ENCODE measurements at places on chromosomes 3 and 15.

GRCh38 chr3:30977592-30977991 is 83.1 kb upstream of the GADL1 start:
- no peak for DNase-seq

- no peak for DNase-seq
These were observed 982.7 kb upstream of the NR2F2 start for GRCh38 chr15:95347837-95348236.

DNA sequence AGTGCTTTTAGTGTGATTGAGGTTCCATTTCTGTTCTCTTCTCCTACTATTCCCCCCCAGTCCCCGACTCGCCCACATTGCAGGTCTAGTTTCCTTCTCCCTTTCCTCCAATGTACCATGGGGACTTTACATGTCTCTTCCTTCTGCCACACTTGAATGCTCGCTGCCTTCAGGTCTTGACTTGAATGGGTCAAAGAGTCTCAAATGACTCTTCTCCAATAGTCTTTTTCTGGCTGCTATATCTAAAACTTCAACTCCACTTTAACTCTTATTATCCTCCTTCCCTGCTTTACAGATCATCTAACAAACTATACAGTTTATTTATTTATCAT is 213.9 kb upstream of the SLC2A2 start:
- DNase-seq, result no peak

GRCh38 chr15:69891070-69891536 is 206.6 kb downstream of the TLE3 start:
- DNase-seq, result no peak

DNA sequence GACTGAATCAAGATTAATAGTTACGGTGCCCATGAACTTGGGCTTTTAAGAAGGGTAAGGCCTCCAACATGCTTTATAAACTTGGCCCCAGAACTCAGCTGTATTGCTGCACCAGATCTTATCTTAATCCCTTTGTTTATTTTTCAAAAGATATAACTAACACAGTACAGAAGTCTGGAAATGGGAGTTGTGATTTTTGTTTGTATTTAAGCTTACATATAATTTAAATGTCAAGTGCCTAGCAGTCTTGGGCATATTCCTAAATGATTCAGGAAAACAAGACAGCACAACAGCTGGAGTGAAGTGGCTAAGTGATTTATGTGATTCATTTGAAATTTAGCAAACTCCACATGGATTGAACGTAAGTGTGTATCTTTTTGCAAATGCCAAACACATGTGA is 56.2 kb downstream of the NBEAL2 start:
- no peak for DNase-seq

DNA sequence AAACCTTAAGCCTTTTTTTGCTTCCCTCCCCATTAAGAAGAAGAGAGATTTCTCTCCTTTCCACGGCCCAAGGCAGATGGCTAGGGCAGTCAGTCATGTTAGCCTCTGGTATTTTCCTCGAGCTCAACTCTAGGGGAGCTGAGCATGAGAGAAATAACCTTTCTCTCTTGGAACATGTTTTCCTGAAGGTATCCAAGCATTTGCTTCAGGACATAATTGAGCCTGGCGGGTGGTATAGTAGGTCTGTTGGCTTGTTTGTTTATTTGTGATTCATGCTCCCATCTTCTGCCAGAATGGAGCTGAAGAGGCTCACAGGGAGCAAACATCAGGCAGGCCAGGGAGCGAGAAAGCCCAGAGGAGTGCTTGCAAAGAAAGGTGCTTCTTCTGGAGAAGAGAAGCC is 102.5 kb downstream of the MESD start:
- DNase-seq, result no peak

- no peak for DNase-seq
These were observed 80.0 kb upstream of the SKOR1 start for GRCh38 chr15:67745073-67746006.

- no peak for DNase-seq
These were observed 20.9 kb downstream of the SLC2A2 start for GRCh38 chr3:171005648-171006047.

- no peak for DNase-seq
These were observed 112.6 kb upstream of the KBTBD8 start for GRCh38 chr3:66885326-66886000.

DNA sequence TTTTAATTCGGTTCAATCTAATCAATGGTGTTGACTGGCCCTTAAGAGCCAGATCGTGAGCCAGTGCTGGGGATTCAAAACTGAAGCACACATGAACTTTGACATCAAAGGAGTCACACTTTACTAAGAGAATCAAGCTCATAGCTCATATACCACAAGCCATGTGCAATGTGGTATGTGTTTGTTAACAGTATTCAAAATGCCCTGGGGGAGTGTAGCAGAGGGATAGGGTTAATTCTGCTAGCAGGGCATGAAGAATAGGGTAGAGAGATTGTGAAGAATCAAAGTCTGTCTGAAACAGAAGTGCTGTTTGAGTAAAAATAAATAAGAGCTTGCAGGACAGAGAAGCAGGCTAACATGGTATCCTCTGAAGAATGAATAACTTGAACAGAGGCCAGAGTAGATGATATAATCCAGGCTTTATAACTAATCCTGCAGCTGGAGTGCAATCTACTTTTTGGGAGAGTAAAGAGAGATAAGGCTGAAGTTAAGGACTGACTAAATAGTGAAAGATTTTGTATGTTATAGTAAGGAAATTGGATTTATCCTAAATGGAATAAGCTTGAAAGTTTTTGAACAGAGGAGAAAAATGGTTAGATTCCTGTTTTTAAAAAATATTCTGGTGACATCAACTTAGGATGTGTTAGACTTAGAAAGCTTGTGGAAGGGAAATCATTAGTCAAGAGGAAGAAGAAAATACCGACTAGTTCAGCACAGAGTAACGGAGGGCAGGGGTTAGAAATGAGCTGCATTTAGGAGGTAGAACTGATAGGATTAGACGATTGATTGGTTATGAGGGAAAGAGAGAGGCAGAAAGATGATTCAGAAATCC is 292.0 kb downstream of the NFKBIZ start:
- no peak for DNase-seq

DNA sequence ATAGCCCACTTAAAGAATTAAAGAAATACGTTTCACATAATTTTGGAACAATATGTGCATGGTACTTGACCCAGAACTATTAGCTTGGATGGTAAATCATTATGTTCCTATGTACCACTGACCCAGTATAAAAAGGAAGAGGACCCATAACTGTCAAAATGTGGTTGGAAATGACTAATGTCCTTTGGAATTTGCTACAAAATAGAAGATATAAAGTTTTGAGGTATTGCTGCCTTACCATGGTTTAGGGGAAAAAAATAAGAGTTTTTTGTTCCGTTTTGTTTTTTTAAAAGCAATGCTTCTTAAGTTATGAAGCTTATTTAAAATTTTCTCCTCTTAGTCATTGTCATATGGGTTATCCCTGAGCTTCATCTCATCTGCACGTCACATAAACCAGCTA is 15.8 kb upstream of the TFDP2 start:
- no peak for DNase-seq

GRCh38 chr15:69410248-69410874 is 3.8 kb upstream of the KIF23 start:
- DNase-seq, result no peak

GRCh38 chr3:169122416-169122815 is 541.1 kb downstream of the MECOM start:
- DNase-seq, result no peak

- no peak for DNase-seq
These were observed 76.0 kb downstream of the PTPRG start for GRCh38 chr3:61637088-61638051.

GRCh38 chr15:61880084-61880483 is 180.2 kb downstream of the VPS13C start:
- no peak for DNase-seq

- no peak for DNase-seq
These were observed 77.7 kb upstream of the ROBO1 start for GRCh38 chr3:79845546-79845945.

DNA sequence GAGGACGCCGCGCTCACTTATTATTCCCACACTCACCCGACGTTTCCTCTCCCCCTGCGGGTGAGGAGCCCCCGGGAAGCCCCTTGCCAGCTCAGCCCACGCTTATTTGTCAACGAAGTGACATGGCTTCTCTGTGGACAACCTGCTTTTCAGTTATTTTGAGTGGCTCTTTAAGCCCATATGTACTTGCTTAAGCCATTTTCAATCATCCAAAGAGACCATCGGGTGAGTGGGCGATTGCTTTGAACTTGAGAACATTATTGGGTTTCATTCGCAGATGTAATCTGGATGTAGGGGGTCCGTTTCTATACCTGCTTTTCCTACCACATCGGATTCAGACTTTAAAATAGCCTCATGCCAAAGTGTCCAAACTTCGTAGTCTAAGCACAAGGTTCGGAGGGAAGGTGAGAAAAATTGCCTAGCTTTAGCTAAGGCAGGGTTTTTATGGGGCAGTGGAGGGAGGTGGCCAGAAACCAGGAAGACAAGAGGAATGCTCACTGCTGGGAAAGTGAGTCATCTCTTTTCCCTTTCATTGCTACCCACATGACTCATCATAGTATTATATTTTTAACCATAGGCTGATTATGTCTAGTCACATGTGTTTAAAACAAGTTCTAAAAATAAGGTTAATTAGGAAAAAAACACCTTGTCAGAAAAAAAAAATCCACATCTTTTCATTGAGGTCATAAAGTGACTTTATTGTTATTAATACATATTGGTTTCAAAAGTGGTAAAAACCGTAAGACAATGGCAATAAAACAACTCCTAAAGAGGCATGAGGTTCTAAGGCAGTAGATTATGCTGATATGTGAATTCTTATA is 773.1 kb upstream of the NR2F2 start:
- no peak for DNase-seq

DNA sequence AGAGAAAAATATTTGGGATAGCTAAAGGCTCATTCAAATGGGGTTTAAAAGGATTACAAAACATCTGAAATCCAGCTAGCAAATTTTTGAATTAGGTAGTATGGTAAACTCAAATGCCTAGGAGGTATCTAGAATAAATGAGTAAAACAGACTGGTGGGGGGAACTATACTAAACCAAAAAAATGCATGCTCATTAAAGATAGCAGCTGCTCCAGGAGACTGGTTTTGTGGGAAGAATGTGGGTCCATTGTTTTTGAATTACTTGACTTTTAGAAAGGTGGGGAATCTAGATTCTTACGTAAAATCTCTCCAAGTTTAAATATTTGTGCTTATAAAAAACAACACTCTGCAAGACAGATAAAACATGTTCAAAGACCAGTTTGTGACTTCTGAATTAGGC is 73.8 kb downstream of the LEKR1 start:
- no peak for DNase-seq

DNA sequence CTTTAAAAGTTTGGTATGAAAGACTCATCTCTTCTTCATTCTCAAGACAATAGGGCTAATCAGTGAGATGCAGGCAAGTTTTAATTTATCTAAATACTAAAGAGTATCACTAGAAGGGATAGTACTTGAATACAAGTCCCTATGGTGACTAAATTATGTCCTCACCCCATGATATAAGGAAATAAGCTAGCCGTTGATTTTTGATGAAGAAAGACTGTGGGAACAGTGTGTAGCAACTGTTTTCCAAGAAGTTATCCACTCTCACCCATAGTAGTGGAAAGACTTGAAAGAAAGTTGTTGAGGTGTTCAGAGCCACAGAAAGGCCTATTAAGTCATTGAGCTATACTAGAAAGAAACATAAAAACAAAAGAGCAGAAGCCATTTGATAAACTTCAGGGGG is 36.7 kb downstream of the PIK3CA start:
- no peak for DNase-seq

GRCh38 chr15:28786521-28786920 is 61.9 kb downstream of the GOLGA6L7 start:
- no peak for DNase-seq

DNA sequence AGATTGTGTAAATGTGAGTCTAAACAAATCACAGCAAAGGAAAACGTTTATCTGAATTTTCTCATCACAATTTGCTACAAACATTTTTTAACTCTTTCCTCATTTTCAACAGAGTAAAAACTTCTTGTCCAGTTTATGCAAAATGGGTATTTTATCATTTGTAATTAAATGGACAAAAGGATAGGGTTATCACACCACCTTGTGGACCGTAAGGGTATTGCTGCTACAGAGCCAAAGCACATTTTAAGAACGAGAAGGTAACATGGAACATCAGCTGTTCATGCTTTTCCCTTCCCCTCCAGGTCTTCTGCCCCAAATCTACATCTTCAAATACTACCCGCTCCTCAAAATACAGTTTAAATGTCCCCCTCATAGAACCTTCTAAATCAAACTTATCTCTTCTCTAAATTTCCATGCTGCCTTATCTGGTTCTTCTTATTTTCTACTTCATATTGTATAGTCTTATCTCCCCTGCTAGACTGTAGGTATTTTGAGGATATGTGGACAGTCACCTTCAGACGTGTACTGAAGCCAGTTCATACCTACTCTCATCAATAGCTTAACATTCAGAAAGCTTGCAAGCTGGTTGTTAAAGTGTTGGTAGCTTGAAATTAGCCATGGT is 12.8 kb upstream of the SETMAR start:
- DNase-seq, result no peak

- no peak for DNase-seq
These were observed 57.8 kb upstream of the SUCLG2 start for GRCh38 chr3:67712259-67712658.

- DNase-seq, result no peak
These were observed 2.1 kb downstream of the ACVR2B start for GRCh38 chr3:38455639-38456430.

DNA sequence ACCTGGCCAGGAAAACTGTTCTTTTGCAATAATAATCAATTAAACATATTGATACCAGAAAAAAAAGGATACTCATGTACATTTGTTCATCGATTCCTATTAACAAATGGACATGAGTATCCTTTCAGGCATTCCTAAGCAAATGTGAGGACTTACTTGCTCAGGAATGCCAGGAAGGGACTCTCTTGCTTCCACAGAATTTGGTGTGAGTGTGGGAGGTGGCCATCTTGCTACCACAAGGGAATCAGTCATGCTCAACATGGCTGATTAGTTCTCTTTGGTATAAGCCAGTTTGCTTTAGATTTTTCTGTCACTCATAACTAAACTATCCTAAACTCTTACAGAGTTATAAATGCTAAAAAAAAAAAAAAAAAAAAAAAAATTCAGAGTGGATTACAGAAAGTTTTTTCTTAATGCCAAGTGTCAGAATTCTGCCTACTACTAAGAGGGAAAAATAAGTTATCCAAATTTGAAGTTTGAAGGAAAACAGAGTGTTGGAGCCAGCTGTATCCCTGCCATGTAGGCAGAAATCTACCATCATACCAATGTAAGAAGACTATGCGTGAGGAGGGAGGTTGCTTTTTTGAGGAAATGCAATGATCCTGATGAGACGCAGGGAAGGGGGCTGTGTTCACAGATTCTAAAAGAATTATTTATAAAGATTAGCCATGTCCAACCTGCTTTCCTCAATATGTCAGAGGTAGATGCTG is 98.7 kb downstream of the PLD1 start:
- DNase-seq, result no peak

- DNase-seq, result no peak
These were observed 102.0 kb upstream of the MYRIP start for GRCh38 chr3:39707314-39707909.

Measured in stimulated activated CD8-positive, alpha-beta memory T cell treated with anti-CD3 and anti-CD28 coated beads, Interleukin-4, amount 100 ng/mL, for 1 hour (primary cell).